Stimulated activated CD4-positive, alpha-beta T cell treated with anti-CD3 and anti-CD28 coated beads, Interleukin-4, amount 100 ng/mL, for 1 hour (primary cell): ENCODE measurements at places on chromosomes 13 and 19.

GRCh38 chr13:59319276-59319675, 844.5 kb downstream of the DIAPH3 start:
- no peak for DNase-seq

DNA sequence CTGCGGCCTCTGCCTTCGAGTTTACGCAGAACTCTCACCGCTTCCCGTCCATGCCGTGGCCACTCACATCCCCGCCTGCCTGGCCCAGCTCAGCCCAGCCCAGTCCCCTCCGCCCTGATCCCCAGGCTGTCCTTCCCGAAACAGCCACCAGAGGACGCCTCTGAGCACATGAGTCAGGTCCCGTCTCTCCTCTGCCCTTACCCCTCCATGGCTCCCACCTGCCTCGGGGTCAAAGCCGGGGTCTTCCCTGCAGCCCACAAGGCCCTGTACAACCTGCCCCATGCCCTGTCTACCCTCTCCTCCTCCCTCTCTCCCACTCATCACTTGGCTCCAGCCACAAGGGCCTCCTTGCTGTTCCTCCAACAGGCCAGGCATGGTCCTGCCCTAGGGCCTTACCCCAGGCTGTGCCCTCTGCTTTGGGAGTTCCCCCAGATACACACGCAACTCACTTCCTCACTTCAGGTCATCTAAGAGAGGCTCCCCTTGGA, 8.1 kb upstream of the SEMA6B start:
- peak; percentile 63 for DNase-seq

DNA sequence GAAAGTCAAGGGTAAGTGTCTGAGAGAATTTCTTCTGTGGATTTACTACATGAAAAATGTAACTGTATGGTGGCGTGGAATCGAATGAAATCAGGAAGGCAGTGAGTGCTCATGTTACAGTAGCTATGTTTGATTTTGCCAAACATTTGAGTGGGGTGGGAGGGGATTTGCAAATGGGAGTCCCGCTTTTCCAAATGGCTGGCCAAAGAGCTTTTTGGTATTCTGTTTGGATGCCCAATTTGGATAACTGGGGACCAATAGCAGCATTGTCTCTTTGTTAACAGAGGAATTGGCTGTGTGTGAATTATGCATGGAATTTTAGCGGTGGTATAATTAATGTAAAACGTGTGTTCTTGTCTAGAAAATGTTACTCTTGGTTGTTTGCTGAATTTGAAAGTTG, 17.8 kb downstream of the HNRNPM start:
- no peak for DNase-seq

GRCh38 chr19:52307275-52307674, 10.3 kb downstream of the ZNF480 start:
- peak; percentile 7 for DNase-seq

DNA sequence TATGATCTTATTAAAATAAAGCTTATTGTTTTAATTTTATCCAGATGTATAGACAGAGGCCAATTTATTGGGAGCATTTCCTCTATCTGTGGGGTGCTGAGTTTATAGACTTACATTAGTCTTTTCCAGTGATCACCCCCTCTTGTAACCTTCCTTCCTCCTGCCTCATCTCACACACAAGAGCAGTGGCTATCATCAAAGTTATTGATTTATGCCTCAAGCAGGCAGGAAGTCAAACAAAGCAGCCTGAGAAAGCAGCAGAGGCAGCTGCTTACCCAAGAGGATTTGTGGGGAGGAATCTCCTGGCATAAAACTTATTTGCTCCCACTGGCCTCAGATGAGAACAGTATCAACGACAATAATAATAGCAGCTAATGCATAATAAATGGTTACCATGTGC, 26.3 kb upstream of the DCLK1 start:
- DNase-seq, result no peak

DNA sequence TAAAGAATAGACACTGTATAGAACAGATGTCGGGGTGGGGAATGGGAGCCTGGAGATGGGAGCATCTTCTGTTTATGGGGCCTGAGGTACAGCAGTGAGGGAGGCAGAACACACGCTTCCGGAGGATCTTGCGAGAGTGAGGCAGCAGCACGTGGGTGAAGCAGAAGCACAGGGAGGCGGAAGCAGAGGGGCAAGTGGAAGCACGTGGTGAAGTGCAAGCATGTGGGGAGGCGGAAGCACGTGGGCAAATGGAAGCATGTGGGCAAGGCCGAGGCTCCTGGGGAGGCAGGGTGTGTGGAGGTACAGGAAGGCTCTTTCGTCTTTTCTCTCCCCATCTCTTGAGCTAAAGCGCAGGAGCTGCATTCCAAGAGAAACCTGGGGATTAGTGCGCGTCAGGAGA, 198.4 kb downstream of the ATP8A2 start:
- no peak for DNase-seq

DNA sequence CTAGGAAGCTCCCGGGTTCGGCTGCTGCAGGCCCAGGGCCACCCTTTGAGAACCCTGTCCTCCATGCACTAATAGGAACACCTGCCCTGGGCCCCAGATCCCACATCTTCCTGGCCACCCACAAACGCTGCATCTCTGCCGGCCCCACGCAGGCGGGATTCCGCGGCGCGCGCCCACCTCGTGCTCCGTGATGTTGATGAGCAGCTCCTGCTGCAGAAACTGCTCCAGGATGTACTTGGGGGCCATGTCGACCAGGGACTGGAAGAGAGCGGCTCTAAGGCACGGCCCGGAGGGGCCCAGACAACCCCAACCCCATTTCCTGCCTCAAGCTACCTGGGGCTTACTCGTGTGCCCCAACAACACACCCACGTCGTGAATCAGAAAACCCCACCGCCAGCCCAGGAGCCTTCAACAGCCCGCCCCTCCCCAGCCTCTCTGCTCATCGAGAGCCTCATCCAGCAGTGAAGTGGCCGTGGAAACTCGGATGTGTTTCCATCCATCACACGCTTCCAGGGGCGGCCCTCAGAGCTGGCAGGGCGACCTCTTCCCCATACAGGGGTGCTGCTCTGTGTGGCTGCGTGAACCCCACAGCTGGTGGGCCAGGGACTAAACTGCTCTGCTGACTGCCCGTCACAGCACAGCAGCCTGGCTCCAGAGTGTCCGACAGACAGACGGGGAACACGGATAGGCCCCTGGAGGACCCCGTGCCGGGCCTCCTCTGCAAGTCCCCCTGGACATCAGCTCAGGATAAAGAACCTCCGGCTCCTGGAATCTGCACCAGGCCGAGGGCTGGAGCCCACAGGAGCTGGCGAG, 4.2 kb downstream of the POLR2E start:
- no peak for DNase-seq

DNA sequence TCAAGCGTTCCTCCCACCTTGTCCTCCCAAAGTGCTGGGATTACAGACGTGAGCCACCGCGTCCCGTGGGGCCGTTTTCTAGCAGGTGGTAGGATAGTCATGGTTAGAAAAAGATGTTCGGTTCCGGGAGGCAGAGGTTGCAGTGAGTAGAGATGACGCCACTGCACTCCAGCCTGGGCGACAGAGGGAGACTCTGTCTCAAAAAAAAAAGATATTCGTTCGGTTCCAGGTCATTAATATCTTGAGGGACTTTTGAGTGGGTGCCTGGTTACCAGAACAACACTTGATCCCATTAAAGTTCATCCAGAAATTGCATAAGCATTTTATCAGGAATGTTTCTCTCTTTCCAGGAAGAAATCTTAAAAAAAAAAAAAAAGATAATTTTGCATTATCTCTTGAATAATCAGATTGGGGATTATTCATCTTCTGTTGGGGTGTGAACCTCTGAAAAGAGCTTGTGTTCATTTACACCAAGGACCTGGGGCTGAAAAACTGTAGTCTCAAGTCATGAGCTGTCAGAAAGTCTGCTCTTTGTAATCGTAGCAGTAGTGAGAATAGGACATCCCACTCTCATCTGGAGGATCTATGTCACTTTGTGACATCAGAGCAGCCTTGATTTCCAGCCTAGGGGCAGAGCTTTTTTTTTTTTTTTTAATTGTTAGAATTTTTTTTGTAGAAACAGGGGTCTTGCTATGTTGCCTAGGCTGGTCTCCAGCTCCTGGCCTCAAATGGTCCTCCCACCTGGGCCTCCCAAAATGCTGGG, 1.0 kb upstream of the ETHE1 start:
- DNase-seq, result no peak

DNA sequence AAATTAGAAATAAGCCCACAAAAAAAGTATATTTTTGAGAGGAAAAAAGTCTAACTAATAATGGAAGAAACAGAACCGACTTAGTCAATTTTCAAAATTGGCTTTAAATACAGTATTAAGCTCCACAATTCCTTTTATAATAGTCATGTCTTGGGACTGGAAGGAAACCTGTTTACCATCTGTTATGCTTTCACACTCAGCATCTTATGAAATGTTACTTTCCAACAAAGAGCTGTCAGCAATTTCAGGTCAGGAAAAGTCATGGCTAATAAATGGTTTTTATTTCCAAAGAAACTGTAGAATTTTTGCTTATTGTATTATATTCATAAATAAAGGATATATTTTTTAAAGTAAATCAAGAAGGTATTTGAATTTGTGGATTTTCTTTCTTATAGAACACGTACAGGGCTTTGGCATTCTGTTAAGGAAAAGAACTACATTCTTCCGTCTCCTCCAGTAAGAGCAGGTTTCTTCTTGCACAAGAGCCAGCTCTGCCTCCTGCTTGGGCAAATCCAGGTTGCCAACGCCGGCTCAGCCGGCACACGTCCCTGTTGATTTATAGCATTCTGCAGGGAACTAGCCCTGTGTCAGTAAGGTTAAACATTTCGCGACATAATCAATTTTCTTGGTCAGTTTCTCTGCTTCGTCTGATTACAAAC, 52.9 kb upstream of the GPR12 start:
- DNase-seq, result no peak

DNA sequence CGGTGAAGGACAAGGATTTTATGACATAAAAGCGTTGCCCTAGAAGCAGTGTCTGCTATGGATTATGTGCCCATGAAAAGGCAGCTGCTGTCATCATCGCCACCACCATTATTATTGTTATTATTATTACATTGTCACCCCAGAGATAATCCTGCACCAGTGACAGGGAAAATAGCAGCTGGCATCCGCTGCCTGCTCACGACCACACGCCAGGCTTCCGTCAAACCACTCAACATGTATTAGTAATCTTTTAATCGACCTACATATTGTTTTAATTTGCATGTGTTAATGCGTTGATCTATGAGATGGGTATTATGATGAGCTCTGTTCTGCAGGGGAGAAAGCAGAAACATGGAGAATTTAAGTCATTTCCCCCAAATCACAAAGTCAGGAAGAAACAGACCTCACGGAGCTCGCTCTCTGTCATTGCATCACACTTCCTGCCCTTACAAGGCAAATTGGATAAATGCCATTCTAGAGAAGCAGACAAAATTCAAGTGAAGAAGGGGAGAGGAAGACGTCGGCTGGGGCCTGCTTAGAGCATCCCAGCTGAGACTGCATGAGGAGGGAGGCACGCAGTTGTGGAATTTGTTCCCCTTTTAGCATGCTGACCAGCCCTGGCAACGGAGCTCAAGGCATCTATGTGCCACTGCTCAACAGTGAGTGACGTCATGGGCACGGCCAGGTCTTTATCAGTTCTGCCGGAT, at the start of gene FFAR3:
Gene FFAR3, plus strand, starts transcription at position 594 of the 707 bp plus-strand sequence. CDS start 431 bp downstream, outside the sequence.
- DNase-seq, result no peak

- no peak for DNase-seq
These were observed 157.4 kb upstream of the SOX1 start for GRCh38 chr13:111909501-111909900.

GRCh38 chr13:30049692-30050091, 199.3 kb upstream of the UBL3 start:
- DNase-seq, result no peak
